Activated CD8-positive, alpha-beta T cell treated with anti-CD3 and anti-CD28 coated beads for 36 hours (primary cell): ENCODE measurements at places on chromosomes 6 and 20. TPM values are rescaled to one million over a fixed set of nuclear protein-coding genes. Genes with fewer than 3 reads are reported as not detected.

DNA sequence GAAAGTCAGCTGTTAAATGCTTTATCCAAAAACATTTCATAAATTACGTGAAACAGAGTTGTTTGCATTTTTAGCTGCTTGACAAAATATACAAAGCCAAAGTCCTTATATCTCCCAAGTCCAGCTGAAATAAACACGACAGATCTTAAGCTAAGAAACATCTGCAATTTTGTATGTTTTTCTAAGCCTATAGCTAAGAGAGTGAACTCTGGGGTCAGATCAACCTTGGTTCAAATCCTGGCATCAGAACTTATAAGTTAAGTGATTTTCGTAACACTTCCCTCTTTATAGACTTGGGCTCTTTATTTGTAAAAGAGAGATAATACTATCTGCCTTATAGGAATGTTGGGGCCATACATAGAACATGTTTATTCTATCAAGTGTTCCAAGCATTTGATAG, 176.7 kb downstream of the PTPRK start:
- no peak for DNase-seq

GRCh38 chr20:58084566-58084965, 143.9 kb downstream of the ANKRD60 start:
- DNase-seq: no peak

DNA sequence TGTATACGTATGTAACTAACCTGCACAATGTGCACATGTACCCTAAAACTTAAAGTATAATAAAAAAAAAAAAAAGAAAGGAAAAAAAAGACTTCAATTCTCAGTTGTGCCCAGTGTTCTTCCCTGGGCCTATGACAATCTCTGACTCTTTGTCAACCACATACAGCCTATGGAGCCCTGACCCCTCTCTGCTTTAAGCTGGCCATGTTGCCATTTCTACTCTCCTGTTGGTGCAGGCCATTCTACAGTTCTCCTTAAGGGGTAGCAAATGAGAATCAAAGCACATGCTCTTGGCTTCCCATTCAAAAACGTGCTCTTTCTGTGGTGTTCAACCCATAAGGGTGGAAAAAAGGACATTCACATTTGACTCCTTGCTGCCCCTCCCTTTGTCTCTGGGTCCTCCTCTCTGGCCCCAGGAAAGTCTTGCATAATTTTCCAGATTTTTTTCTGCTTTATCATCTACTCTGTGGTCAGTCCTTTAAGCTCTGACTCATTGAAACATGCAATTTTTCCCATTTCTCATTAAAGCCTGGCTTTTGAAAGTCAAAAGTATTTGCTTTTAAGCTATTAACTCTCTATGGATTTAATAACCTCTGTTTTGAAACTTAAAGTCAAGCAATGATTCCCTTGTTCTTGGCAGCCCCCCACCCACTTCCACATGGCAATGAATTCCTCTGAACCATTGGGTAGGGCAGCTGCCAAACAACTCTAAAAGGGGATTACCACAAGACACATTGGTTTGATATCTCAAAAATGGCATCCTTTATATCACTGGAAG, 208.6 kb upstream of the MCHR2 start:
- no peak for DNase-seq

The TNF gene
- 92.5 TPM for total RNA-seq

GRCh38 chr20:21396599-21397340, 556 bp downstream of the NKX2-4 start:
- peak; percentile 12 for DNase-seq

The GRM1 gene
- not detected for total RNA-seq

The SLC25A27 gene
- total RNA-seq: 0.85 TPM

The LGSN gene
- not detected for total RNA-seq

The RING1 gene
- 27.5 TPM for total RNA-seq

DNA sequence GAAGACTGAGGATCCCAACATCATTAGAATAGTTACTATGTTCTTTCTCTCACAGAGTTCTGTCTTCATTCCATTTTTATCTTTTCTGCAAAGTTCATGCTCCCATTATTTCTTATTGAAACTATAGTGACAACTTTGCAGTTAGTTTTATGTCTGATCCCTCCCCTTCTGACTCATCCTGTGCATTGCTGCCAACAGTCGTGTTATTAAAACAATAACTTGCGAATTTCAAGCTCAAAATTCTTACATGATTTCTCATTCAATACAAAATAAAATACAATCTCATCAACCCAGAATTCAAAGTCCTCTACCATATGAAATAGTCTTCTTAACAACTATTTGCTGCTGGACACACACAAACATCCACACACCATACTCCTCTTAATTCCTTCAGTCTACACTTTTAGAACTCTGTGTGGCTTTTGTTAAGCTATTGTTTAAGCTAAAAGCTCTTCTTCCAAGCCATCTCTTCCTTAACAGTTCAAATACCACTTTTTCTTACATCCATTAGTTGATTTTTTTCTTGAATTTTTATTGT, 261.4 kb upstream of the IRAK1BP1 start:
- DNase-seq: no peak

DNA sequence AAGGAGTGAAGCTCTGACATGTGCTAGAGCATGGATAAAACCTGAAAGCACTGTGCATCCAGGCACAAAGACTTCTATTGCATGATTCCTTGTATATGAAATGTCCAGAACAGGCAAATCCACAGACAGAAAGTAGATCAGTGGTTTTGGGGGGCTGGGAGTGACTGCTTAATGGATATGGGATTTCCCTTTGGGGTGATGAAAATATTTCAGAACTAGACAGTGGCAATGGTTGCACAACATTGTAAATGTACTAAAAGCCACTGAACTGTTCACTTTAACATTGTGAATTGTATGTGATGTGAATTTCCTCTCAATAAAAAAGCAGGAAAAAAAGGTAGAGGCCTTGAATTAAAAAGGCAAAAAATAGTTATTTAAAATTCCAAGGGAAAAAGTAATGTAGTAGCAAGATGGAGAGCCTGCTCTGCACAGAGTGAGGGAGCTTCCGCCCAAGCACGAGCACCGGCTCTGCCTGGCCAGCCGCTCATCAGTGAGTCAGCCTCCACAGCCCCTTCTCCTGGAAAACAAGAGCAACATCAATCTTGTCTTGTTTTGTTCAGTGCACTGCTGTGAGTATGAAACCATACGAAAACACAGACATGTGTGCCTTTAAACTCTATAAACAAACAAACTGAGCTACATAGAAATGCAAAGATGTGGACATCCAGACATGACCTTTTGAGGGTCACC, 74.6 kb upstream of the THBS2 start:
- DNase-seq: no peak

- DNase-seq: peak; percentile 22
Observed at GRCh38 chr6:20811109-20811761, 277.0 kb downstream of the CDKAL1 start.

The SPATA2 gene
- total RNA-seq: 7.4 TPM

DNA sequence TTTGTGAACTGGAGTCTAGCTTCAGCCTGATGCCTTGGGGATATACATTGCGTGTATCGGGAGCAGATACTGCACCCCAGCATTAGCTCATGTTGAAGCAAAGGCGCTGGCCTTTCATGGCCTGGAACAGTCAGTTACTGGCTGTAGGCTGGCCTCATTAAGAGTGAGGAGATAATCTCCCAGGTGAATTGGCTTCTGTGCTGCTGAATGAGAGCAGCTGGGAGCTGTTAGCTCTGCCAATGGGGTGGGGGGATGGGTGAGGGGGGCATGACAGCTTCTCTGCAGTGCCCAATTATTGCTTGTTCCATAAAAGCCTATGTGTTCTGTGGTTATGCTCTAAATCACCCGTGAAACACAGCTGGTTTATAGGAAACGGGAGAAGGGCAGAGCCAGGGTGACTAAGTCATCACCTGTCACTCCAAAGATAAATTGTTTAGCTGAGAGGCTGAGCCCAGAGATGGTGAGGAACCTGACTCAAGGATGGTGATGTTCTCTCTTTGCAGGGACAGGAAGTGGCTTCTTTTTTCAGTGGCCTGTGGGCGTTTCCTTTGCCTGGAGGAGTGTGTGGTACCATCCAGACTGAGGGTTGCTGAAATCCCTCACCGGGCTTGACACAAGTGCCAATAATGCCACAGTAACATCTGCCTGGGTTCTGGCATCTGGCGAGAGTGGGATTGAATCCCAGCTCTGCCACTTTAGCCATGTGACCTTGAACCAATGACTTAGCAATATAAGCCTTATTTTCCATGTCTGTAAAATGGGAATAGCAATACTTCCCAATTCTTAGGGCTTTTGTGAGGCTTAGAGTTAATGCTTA, 170.8 kb downstream of the BCAS1 start:
- DNase-seq: peak; percentile 94

DNA sequence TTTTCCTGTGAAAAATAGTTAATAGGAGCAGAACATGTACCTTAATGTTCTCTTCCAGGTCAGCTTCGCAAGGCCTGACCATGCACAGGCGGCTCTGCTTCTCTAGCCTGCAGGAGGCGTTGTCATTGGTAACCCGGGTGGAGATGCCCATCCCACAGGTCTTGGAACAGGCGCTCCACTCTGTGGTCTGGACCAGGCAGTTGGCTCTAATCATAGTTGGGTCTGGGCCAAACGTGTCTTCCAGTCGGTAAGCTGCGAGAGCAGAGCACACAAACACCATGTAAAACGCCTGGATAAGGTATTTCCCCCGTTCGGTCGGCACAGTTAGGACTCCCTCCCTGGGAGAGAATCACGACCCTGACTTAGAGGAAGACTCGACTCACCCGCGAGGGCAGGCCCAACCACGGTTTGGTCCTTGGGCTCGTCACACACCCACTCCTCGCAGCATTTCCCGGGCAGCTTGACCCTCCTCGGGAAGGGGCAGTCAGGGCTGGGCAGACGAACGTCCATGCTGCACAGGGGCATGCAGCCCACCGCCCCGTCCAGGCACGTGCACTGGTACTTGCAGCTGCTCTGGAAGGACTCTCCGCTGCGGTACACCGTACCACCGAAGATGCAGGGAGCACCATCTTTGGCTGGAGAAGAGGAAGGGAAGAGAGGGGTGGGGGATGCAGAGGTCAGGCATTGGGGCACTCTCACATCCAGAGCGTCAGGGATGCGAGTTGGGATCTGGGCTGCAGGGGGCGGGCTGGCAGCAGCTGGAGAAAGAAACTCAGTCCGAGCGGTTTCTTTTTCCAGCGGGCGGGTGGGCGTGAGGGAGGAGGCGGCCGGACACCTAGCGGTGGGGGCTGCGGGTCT, 1.0 kb downstream of the CCN2 start:
- DNase-seq: peak; percentile 34

The GNMT gene
- total RNA-seq: 0.25 TPM
